ENCODE measurements at places on chromosomes 2 and 18.

GRCh38 chr2:231169488-231169887 is 28.9 kb upstream of the ARMC9 start:
- no peak for DNase-seq

DNA sequence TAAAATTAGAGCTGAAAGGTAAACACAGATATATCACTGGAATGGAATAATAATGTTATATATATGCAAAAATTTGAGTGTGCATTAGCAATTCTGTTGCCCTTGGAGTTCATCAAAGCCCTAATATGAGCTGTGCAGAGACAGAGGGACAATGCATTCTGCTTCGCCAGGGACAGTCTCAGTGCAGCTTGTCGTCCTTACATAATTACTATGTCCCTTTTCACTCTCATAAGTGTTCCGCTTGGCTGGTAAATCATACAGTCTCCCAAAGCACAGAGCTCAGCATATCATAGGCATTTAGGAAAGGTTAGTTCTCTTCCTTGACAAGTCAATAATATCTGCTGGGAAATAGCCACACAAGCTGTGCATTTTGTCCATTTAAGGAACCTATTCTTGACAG is 30.7 kb downstream of the MAPK4 start:
- no peak for DNase-seq

- DNase-seq = no peak
Measured at GRCh38 chr2:182639971-182640370, 76.1 kb upstream of the DNAJC10 start.

DNA sequence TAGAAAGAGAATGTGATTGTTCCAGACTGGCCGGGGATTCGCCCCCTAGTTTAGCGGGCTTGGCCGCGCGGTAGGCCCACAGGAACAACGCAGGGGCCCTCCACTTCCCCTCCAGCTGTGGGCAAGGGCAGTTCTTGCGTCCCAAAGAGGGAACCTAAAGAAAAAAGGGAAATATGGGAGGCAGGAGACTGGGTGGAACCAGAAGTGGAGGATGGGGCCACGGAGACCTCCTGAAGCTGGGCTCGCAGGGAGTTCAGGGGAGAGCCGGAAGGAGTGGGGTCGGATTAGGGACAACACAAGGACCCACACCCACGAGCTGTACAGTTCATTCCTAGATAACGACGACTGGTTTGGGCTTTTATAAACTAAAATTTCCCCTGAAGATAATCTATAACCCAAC is 18.2 kb downstream of the GNLY start:
- DNase-seq = no peak

DNA sequence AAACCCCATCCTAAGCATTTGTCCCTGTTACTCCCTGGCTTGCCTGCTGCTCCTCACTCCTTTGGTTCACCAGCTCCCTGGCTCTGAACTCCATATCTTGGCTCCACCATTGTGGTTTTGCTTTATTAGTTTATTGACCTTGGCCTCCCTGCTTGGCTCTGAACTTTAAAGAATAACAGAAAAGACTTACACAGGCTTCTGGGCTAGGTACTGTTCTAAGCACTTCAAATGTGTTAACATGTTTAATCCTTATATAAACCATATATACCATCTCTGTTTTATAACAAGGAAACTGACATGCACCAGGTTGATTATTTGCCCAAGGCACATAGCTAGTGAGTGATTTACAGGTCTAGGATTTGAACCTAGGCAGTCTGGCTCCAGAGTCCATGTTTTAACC is 149.7 kb upstream of the CAPN13 start:
- no peak for DNase-seq

- no peak for DNase-seq
Measured at GRCh38 chr2:130729322-130730299, 741 bp downstream of the GPR148 start.

GRCh38 chr2:122683018-122683417 is 927.6 kb downstream of the TSN start:
- no peak for DNase-seq

DNA sequence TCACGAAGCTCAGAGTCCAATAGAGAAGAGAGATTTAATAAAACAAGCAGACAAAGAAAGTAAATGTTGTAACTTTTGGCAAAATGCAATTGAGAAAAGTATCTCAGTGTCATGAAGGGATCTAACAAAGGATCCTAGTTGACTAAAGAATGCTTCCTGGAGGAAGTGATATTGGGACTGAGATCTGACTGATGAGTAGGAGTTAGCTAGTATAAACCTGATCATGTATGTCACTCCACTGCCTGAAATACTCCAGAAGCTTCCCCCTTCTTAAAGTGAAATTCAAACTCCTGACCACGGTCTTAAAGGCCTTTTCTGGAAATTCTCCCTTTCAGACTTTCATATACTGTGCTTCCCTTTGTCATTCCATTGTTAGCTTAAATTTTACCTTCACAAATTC is 1102.4 kb upstream of the ZEB2 start:
- DNase-seq = no peak

DNA sequence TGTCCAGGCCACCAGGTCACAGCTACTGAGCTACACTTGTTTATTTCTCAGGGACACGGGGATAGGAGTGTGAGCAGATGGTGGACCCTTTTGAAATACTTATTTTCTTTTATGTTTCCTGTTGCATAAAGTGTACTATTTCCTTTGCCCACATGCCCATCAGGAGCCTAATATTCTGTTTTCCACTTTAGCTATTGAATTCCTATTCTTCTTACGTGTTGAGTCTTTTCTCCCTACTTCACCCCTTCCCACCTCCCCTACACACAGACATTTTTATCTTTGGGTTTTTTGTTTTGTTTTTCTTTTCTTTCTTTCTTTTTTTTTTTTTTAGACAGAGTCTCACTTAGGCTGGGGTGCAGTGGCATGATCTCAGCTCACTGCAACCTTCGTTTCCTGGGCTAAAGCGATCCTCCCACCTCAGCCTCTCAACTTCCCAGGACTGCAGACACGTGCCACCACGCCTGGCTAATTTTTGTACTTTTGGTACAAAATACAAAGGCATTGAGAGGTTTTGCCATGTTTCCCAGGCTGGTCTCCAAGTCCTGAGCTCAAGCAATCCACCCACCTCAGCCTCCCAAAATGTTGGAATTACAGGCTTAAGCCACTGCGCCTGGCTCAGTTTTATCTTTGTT is 5.2 kb upstream of the GPR55 start:
- DNase-seq = no peak

DNA sequence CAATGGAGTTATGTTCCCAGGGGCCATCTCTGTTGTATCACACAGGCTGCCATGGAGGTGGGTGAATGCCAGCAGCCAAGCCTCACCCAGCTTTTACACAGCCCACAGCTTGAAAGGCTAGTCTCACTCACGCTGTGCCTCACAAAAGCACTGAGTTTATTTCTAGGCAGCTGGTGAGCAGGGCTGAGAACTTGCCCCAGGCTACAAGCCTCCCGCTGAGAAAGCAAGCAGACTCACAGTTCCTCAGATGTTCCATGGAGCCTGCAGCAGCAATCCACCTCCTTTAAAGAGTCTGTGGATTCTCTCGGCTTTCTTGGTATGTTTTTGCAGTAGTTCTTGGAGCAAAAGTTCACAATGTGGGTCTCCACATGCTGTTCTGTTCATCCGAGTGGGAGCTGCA is 40.9 kb upstream of the ALKAL2 start:
- DNase-seq = no peak

DNA sequence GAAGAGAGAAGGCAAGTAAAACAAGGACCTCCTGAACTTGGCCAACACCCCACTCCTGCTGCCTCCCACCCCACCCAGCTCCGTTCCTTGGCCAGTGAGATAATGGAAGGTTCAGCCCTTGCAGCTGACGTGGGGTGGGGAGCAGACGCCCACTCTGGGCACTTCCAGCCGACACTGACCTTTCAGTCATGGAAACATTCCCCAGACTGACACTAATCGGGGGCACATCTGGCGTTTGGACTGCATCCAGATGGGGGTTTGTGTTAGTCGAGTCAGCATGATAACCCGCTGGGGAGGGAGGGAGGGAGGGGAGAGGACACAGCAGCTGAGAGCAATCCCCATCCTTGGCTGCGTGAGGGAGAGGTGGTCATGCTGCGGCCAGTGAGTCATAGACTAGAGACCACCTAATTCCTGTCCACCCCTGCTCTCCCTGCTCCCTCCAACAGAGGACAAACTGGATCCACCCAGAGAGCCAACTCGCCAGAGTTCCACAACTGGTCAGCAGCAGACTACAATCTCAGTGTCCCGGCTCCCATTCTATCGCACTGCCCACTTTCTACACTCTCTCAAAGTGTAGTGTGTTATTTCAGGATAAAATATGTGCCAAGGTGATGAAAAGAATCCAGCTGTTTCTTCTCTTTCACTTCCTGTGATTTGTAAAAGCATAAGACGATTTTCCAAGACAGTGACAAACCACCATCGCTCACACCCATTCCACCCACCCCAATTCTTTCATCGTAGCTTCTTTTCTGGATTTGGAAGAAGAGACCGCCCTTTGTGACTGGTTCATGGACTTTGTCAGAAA is 115.4 kb upstream of the PKDCC start:
- DNase-seq = no peak

- DNase-seq = no peak
Measured at GRCh38 chr18:39311111-39311712, 1745.6 kb upstream of the CELF4 start.

DNA sequence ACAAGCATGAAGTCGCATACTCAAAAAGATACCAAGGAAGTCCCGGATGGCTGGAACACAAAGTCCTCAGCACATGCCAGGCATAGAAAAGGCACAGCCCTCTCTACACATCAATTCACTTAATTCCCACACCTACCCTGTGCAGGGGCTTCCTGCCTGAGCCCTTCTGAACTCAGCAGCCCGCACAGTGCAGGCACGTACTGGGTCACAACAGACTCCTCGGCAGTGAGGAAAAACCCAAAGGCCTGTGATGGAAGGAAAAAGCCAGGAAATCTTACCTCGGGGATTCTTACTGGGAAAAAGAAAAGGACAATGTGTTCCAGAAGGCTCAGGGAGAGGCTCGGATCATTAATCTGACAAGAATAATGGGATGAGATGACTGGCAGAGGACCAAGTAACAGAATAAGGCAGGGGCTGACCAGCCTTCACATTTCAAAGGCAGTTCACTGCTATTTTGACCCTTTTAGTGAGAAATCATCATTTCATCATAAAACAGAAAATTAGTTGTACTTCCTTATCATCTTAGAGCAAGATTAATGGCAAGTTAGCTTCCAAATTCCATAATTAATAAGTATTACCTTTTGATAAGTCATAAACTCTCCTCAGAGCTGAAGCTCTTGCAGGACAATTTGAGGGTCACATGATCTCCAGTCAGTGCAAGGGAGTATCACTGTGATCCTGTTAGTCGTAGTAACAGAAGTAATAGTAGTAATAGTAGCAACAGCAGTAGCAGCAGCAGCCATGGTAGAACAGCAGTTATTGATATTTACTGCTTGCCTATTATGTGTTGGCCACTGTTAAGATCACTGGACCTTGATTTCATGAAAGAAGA is 87.4 kb downstream of the STK39 start:
- no peak for DNase-seq

- no peak for DNase-seq
Measured at GRCh38 chr2:64337314-64337713, 116.6 kb upstream of the LGALSL start.

GRCh38 chr2:105794926-105795574 is 50.3 kb downstream of the NCK2 start:
- no peak for DNase-seq

DNA sequence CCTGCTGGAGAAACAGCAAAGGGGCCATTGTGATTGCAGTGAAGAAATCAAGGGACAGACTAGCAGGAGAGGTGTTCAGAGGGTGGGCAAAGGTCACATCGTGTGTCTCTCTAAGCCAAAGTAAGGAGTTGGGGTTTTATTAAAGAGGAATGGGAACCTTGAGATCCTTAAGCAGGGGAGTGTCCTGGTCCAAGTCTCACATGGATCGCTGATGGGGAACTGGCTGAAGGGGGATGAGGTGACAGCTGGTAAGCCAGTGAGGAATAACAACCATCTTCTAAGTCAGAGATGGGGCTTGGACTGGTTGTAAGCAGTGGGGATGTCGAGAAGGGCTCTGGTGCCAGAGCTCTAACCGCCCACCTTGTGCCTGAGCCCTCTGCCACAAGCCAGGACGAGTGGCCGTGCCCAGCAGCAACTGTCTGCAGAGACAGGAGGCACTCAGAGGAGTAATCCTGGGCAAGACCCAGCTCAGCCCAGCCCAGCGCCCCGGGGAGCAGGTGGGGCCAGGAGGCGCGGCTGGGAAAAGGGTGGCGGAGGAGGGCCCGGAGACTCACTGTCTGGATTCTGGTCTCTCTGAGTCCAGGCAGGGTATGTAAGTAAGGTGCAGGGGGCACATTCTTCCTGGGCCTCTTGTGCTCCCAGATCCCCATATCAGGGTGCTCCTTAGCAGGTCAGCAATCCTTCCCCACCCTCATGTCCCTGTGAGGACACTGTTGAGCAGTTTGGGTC is 13.7 kb downstream of the WNT10A start:
- no peak for DNase-seq

DNA sequence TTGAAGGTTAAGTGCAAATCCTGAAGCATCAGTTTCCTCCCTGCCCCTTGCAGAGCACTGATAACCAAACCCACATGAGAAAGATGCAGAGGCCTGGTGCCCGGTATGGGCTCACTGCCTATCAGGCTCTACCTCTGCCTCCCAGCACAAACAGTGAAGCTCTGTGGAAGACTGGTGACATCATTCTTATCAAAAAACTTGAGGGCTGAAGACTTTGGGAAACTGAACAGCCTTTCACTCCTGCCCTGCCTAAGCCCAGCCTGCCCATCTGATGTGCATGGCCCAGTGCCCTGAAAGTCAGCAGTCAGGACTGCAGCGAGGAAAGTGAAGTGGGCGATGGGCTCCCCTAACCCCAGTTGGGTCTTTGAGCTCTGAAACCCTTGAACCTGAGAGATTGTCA is 174.8 kb upstream of the ARL4C start:
- DNase-seq = no peak

DNA sequence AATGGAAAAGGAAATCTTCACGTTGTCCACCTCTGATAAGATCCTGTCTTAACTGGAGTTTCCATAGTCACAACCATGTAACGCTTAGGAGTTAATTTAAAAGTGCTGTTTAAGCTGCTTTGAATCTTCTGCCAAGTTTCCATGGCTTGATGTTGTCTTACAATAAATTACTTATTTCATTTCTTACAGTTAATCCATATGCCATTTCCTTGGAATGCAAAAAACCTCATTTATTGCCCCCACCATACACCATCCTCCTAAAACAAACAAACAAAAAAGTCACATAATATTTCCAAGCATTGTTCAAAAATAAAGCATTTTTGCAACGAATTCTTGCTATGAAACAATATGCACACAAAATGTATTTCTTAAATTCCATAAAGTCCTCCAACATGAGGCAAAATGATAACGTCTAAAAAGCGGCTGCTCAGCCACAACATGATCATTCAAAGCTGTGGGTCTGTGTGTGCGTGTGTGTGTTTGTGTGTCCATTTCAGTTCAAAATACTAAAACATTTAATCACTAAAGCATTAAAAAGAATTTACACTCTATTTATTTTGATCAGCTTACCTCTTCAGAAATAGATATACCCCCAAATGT is 46.8 kb upstream of the PXDN start:
- DNase-seq = no peak

GRCh38 chr2:112958428-112959108 is 19.2 kb upstream of the IL36G start:
- DNase-seq = peak; percentile 60

- no peak for DNase-seq
Measured at GRCh38 chr2:230684270-230685168, 28.1 kb upstream of the CAB39 start.

All from activated CD4-positive, alpha-beta T cell treated with anti-CD3 and anti-CD28 coated beads, Interleukin-2, Interleukin-4, amounts not matched to agents 100 ng/mL and 50 ng/mL, durations not matched to agents 16 hours and 8 hours (primary cell).